HEK293T (cell line): ENCODE measurements at places on chromosomes 11 and 22.

DNA sequence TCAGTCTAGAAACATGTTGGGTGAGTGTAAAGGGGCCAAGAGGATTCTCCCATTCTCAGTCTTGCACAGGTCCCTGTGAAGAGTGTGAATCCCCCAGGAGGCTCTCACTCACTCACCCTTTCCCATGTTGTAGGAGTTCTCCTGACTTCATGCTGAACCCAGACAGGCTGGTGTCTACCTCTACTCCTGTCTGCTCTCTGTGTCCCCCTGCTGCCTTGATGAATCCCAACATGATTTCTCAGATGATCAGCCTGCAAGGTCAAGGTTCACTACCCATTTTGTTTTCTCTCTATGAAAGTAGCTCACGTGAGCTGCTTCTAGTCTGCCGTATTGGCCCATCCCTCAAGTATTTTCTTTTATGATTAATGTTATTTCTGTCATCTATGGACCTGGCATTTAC, 500.6 kb downstream of the ETS1 start:
- no peak for DNase-seq

GRCh38 chr11:109552376-109552775, 130.4 kb downstream of the C11orf87 start:
- DNase-seq = no peak

- no peak for DNase-seq
Measured at GRCh38 chr22:34966980-34967565, 98.9 kb upstream of the ISX start.

DNA sequence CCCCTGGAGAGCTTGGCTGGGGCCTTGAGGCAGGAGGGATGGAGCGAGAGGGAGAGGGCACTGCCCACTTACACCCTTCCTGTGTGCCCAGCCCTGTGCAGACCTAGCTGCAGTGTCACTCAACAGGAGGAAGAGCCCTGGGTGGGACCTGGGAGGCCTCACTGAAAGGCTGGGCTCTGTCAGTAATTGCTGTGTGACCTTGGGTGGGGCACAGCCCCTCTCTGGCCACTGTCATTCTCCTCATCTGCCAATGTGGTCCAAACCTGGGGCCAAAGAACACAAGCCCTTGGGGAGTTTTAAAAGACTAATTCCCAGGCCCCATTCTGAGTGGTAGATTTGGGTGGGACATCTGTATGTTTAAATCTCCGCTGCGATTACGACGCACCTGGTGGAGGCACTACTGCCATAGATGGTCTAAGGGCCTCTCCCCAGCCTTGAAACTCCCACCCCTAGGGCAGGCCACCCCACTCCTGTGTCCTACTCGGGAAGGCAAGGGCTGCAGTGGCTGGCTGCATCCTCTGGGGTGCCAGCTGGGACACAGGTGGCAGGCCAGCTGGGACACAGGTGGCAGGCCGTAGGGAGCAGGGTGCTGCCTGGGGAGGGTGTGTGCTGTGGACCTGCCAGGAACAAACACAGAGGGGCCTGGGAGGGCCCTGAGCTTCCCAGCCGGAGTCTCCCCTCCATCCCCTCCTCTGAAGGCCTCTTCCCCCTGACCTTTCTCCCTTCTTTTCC, 12.3 kb upstream of the SOX10 start:
- DNase-seq = no peak

GRCh38 chr11:104333977-104334376, 170.0 kb upstream of the PDGFD start:
- no peak for DNase-seq

DNA sequence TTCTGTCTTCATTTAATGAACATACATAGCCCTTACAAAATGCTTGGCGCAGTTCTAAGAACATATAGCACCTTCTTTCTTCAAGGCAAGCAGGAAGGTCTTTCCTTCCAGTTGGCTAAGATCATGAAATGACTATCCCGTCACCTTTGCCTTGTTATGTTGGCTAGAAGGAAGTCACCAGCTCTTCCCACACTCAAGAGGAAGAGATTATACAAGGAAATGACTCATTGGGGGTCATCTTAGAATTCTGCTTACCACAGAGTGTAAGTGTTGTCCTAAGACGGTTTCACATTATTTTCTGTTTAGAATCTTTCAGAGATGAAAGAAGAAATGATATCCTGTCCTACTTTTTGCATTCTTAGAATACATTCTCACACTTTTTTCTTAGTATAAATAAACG, 808.0 kb upstream of the LUZP2 start:
- no peak for DNase-seq
